IMR-90 (cell line): ENCODE measurements at places on chromosomes 5 and 9.

DNA sequence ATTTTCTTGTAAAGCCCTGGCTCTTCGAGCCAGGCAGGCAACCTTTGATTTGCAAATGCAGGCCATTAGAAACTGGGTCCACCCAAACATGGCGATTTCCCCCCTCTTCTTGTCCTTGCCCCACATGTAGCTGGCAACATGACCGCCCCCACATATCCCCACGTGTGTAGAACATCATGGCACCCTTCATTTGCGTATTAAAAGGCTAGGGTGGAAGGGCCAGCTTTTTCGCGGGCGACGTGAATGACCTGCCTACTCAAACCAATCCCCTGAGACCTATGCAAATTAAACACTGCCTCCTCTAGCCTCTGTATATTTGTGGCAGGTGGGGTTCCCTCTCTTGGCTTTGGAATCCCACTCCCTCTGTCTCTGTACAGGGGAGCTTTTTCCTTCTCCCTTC, 107.0 kb upstream of the CLINT1 start:
- no peak for DNase-seq

DNA sequence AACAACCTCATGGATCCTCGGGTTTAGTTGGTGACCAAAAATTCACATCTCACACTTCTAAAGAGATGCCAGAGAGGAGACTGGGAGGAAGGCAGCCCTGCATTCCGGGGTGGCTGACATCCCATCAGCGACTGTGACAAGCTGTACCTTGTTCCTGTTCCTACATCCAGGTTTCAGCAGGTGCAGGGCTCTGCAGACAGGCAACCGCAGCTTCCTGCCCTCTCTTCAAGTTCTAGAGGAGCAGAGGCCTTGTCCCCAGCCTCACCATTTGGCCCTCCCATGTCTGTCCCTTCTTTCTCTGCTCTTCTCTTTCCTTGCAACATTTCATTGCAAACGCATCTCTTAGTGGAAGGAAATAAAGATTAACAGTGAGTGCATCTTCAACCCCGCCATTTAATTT, 454.6 kb downstream of the IRX1 start:
- DNase-seq = no peak

DNA sequence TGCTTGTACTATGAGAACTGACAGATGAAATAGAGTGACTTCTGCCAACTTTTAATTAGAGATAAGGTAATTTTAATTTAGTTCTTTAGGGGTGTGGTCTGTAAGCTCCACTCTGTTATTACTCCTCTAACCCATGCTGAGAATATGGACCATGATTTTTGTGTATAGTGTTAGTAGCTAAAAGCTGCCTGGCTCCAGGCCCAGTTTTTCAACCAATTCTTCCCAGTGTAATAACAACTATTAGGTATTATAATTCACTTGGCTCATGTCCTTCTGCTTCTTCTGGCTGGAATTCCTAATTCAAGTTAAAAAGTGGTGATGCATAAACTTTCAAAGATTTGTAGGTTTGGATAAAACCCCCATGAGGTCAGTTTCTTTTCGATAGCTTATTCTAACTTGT, 216.3 kb downstream of the ISL1 start:
- DNase-seq = no peak

GRCh38 chr5:92861531-92862285, 719.3 kb downstream of the NR2F1-AS1 start:
- DNase-seq = no peak

DNA sequence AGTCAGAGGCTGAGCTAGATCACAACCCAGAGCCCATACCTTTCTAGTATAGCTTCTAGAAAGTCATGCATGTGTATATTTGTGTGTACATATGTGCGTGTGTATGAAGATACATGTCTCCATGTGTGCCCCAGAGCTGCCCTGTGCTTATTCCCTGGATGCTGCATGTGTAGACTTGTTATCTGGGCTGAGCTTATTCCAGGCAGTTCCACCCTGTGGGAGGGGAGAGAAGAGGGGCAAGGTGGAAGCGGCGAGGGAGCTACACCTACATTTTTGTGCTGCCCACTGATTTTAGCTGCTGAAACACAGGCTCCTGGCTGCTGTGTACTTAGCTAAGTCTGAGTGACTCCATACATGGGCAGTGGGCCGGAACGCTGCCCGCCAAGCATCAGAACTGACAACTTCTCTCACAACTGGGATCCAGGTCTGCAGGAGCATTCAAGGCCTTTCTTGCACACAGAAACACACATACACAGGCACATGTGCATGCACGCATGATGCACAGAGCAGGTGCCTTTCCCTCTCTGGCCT, 38.0 kb upstream of the XPA start:
- DNase-seq = no peak

DNA sequence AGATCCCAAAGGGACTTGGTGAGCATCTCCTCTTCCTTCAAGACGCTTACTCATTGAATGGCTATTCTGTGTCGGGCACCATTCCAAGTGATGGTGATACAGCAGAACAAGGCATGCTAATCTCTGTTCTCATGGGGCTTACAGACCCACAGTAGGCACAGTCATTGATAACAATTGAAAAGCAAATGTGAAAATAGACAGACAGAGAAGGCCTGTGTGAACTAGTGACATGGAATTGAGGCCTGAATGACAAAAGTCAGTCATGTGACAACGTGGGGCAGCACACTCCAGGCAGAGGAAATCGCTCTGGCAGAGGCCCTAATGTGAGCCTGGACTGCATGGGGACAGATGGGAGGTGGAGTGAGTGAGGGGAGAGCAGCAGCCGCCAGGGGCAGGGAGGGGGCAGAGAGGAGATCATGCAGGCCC, 70.7 kb upstream of the CPLX2 start:
- DNase-seq = peak; percentile 45

- peak; percentile 36 for DNase-seq
Measured at GRCh38 chr5:322281-322941, 897 bp downstream of the AHRR start.

DNA sequence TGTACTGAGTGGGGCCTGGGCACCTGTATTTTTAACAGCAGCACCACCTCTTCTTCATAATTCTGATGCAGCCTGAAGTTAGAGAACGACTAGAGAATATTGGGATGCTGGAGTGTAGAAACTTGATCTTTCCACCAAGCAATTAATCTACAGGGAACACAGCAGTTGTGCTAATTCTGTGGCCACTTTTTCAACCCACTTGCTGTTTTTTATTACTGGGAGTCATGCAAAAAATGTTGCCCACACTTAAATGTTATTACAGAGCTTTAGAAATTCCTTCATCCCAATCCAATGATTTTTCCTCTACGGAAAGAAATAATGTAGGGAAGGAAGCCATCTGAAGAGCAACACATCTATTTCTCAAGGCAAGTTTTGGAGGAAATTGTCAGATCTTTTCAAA, 190.9 kb upstream of the TUT7 start:
- DNase-seq = no peak

- no peak for DNase-seq
Measured at GRCh38 chr9:97812247-97812543, 40.8 kb upstream of the FOXE1 start.

DNA sequence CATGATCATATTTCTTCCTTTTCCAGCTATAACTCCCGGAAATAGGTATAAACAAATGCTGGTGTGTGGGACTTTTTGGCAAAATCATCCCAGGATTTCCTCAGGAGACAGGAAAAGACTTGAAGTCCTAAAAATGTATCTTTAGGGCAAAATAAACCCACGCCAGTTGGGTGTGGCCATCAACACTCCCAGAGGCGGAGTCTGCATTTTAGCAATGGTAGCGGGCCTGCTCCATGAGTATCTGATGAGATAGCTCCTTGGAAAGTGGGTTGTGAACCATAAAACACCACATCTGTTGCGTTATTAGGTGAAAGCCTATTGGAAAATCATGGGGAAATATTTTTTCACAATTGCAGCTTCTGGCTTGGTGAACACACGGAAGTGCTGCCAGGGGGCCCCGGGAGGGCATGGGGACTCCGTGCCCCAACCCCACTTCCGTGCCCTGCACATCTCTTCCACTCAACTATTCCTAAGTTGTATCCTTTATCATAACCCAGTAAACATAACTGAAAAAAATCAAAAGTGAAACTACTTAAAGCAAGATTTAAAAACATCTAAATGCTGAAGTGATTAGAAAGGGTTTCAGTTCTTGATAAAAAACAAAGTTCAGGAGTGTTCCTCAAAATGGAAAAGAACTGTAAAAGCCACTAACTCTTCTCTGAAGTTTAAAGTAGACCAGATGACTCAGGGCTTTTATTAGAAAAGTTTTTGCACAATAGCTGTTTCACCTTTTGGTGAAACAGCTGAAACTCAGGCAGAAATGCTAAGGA, 111.2 kb downstream of the LRRC70 start:
- DNase-seq = no peak

- peak; percentile 71 for DNase-seq
Measured at GRCh38 chr9:36154331-36154952, 14.7 kb upstream of the CCIN start.

- no peak for DNase-seq
Measured at GRCh38 chr5:61534481-61535267, 202.6 kb downstream of the ZSWIM6 start.

- DNase-seq = no peak
Measured at GRCh38 chr9:94584555-94584954, 9.1 kb downstream of the FBP2 start.

- DNase-seq = no peak
Measured at GRCh38 chr5:149071216-149071615, 8.4 kb upstream of the SH3TC2 start.

DNA sequence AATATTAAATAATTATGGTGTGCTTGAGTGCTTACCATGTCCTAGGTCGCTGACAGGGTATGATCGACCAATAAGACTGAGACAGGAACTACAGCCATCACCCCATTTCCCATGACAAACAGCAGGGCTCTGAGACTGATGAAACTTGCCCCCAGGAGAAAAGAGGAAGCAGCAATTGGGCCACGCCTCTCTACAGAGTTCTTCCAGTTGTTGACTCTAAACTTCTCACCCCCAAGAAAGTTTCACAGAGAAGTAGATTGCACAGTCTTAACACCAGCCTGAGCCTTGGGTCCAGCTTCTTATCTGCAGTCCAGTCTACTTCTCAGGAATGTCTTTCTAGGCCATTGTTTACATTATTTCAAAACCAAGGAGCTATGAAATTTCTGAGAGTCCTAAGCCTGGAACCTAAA, 182.2 kb upstream of the ANKRD55 start:
- peak; percentile 91 for DNase-seq

DNA sequence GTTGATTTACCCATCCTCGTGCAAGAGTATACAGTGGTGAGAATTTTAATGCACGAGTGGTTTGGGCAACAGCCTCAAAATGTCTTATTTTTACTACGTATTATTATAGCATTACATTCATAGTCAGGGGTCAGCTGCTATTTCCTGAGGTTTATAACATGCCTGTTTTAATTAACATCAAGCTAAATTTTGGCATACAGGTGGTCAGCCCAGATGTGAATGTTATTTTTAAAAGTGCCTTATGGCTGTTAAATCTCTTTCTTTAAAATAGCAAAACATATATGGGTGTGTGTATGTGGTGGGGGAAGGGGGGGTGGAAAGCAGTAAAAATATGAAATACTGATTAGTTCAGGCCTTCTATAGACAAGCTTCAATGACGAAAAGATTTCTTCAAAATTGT, 424.5 kb upstream of the CLINT1 start:
- DNase-seq = no peak

GRCh38 chr9:129184596-129185122, 6.6 kb upstream of the IER5L start:
- no peak for DNase-seq

DNA sequence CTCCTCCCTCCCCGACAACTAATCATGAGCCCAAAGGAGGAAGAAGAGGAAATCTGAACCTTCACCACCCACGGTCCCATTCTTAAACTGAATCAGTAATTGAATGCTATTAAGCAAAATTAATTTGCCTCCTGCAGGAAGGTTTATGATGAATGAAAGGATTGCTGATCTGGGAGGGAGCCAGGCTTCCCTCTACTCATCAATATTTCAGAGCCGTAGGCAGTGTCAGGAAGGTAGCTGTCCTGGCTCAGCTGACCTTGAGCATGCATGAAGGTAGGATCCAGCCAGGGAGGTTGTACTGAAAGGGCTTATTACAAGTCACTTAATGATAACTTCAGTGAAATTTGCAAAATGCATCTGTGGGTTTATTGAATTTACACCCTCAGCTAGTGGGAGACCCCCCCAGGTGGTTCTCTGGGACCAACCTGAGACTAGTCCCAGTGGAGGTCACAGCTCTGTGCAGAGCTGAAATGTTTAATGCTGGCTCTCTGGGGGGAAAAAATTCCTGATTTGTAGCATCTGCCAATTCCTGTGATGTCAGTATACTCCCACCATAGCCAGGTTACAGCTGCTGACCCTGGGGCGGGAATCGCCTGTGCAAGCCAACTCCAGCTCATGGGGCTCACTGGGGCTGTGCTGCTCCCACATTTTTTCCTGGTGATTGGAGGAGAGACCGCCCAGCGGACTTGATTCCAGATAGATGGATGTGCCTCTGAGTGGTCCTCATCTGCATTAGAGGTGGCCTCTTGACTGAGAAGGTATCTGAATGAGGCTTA, 47.9 kb upstream of the NCS1 start:
- DNase-seq = peak; percentile 68

DNA sequence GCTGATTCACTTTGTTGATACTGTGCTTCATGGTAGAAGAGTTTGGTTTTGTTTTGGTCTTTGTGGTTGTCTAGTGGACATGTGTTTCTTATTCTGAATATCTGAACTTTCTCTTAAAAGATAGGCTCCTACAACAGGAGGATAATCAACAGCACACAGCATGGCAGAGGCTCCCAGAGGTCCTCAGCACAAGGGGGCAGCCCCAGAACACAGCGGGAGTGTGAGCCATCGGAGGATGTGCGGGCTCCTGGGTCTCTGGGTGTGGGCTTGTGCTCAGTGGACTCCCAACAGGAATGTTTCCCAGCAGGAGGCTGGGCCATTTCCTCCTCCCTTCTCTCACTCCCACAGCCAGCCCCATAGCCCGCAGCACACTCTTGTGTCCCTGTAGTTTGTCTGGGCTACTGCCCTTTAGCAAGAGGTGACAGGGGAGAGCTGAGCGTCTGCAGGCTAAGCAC, 164.3 kb upstream of the OTULINL start:
- DNase-seq = peak; percentile 71

DNA sequence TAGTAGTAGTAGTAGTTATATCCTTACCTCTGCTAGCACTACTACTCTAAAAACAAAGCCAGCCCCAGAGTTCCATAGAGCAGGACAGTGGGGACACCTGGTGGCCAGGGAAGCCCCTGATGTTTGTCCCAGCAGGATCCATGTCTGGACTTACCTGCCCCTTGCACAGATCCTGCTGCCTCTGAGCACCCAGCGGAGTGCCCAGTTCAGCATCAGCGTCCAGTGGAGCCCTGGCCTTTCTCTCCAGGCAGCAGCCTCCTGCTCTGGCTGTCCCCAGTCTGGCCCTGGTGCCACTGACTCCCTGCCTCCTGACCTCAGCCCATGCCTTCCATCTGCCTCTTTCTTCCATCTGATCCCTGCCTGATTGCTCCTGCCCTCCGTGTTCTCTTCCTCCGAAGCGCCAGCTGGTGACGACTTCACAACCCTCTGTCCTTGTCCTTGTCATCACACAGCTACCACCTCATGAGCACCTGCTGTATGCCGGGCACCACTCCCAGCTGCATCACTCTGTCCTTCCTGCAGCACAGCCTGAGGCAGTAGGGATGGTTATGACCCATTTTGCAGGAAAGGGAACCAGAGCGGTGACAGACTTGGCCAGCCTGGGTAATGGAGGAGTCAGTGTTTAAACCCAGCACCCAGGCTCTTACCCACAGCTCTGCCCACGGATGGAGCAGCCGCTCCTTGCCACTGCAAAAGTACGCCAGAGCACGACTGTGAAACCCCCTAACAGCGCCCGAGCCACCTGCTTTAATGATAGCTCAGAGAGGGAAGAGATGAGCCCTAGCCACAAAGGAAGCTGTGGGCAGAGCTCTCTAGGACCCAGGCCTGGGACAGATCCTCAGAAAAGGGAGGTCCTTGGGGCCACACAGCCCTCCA, 11.5 kb downstream of the SARDH start:
- peak; percentile 50 for DNase-seq
